T-helper 22 cell (primary cell): ENCODE measurements at places on chromosomes 7 and 10.
A peak's percentile ranks its signal among the peaks of the same experiment; 100 is the strongest.

- no peak for DNase-seq
These were observed 23.1 kb downstream of the MYO1G start for GRCh38 chr7:44955733-44956132.

GRCh38 chr10:79431891-79432831, 13.3 kb downstream of the ZCCHC24 start:
- DNase-seq = no peak

DNA sequence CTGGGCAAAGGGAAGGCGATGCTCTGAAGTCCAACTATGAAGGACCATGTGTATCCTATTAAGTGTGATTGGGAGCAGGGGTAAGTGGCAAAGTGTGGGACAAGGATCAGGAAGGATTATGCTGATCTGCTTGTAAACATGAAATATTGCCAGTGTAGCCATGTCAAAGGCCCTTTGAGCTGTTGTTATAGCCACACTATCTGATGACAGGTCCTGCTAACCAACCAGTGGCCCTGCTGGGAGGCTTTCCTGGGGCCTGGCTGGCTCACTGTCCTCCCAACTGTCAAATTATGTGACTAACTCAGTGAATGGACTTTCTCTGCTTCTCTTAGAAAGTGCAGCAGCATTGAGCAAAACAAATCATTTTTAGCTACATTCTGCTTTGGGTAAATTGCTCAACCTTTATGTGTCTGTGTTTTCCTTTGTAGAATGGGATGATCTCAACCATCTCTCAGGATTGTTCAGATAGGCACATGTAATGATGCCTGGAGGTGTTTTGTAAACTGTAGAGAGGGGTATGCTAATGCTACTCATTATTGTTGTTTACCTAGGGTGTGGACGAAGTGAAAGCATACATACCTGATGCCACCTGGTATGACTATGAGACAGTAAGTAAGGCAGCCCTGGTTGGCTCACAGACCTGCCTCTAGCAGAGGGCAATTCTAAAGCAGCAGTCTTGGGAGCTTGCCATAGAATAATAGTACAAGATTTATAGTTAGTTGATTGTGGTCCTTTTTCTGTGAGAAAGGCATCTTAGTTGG, 47.4 kb downstream of the MGAM2 start:
- no peak for DNase-seq

GRCh38 chr7:48438206-48438605, 266.9 kb downstream of the ABCA13 start:
- DNase-seq = no peak

DNA sequence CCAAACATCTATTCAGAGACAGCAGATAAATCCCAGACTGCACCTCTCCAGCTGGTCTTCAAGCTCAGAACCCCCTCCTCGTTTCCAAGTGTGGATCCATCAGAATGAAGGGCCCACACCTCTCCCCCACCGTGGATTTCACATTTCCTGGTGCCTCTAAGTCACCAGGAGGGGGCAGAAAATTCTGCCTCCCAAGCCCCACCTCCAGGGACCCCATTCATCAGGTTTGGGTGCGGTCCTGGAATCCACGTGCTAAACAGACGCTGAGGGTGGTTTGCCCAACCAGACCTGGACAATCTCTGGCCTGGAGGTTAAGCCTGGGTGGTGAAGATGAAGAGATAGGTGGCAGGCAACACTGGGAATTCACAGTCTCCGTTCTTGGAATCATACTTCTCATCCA, 92.4 kb downstream of the WDR11 start:
- DNase-seq = no peak

DNA sequence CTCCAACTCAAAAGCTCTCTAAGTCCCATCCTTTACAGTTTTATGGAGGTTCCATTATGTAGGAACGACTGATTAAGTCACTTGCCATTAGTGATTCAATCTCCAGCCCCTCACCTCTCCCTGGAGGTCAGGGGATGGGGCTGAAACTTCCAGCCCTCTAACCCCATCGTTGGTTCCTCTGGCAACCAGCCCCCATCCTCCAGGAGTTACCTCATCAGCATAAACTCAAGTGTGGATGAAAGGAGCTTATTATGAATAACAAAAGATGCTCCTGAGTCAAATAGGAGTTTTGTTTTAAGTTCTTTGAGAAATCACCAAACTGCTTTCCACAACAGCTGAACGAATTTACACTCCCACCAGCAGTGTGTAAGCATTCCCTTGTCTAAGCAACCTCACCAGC, 494.3 kb upstream of the AUTS2 start:
- no peak for DNase-seq

DNA sequence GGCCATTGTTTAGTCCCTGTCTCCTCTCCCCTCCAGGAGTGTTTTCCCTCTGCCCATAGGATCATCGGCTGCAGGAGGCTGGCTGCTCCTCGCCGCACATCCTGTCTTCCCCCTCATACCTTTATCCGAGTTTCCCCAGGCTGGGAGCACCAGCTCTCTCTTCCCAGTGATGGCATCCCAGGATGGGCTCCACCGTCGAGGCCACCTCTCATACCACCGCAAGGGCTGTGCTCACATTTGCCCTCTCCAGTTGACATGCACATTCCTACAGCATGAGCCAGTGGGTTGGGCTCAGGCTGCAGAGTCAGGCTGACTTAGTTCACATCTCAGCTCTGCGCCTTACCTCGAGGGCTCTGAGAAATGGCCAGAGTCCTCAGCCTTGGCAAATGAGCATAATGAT, 12.1 kb downstream of the HKDC1 start:
- DNase-seq = no peak

GRCh38 chr10:74153123-74153522, 2.1 kb downstream of the ADK start:
- no peak for DNase-seq

DNA sequence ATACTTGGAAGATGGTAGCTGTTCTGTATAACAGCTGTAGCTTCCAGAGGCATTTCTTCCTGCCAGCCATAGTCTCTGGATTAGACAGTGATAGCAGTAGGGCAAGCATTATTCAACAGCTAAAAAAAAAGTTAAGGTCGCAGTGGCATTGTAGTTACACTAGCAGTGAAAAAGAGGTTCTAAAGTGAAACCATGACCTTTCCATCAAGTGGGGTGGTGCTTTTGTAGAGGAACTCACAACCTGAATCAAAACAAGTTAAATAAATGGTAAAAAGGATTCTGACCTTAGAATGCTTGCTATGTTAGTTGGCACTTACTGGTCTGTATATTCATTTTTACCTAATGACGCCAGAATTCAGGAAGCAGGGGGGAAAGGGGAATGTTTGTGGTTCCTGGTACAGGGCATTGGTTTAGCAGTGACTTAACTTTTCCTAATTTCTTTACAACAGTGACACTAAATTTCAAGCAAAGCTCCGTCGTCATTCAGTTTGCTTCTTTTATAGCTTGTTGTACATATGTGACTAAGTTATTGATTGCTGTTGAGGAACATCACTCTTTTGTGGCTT, 55.0 kb downstream of the GBF1 start:
- no peak for DNase-seq

DNA sequence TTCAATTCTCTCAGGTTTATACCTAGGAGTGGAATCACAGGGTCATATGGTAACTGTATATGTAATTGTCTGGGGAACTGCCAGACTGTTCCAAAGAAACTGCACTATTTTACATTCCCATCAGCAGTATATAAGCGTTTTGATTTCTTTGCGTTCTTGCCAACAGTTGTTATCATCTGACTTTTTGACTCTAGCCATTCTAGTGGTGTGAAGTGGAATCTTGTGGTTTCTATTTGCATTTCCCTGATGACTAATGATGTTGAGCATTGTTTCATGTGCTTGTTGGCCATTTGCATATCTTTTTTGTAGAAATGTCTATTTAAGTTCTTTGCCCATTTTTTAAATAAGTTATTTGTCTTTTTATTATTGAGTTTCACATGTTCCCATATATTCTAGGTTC, 44.3 kb upstream of the ZC3HAV1 start:
- no peak for DNase-seq

DNA sequence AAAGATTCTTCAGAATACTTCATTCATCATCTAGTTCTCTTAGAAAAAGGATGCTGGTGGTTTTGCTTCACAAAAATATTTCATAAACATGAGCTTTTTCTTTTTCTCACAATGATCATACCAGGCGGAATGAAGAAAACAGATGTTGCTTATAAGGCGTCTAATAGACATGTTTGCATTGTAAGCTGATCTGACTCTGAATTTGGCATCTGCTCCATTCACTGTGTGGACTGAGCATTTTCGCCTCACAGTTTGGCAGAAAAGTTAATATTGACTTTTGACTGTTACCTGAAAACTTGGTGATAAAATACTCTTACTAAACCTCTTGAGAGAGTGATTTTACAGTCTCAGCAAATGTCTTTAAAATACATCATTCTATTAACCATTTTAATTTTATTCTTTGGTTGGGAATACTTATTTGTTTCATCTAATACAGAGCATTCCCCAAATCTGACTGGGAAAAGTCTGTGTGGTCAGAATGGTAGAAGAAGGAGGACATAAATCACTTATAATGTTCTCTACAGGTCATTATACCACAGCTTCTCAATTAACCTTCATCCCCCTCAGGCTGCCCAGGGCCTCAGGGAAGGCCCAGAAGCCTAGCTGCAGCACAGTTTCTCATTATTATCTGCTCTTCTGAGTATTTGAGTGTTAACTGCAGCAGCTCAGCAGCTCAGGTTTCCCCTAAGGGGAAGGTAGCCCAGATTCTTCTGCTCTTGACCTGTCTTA, 121.6 kb upstream of the KAT6B start:
- DNase-seq = no peak

GRCh38 chr10:3838460-3839437, 53.7 kb upstream of the KLF6 start:
- no peak for DNase-seq

GRCh38 chr7:55898287-55898686, 11.0 kb downstream of the ZNF713 start:
- no peak for DNase-seq

GRCh38 chr10:103493916-103494877, 692 bp downstream of the NEURL1 start:
- no peak for DNase-seq

- no peak for DNase-seq
These were observed 132.3 kb downstream of the DKK1 start for GRCh38 chr10:52446391-52446790.

- no peak for DNase-seq
These were observed 287.9 kb upstream of the KLF14 start for GRCh38 chr7:131021902-131022301.

- no peak for DNase-seq
These were observed 16.0 kb downstream of the CYP3A43 start for GRCh38 chr7:99843808-99844207.

DNA sequence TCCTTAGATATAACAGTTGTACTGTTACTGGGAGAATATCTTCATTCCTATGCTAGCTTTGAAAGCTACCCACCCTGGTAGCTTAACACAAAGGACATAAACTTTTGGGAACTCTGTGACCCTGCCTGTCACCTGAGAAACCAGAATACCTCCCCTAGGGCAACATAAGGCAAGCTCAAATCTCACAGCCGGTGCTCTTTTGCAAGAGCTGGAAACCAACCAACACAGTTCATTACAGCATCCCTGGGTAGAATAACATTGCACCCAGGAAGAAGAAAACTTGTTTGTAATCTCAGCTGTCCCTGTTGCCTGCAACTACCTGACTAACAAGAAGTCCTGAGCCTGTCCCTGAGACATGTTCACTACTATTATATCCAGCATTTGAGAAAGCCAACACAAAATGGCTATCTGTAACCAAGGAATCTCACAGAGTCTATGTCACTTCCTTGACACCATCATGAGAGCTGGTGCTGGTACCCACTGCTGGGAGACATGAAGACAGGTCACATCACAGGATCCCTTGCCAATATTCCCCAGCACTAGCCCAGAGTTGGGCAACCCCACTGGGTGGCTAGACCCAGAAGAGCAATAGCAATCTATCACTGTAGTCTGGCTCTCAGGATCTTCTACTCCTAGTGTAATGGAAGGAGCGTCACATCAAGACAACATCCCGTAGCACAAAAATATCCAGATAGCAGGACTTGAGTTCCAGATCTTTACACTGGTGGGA, 31.3 kb downstream of the AKR1C3 start:
- DNase-seq = no peak

DNA sequence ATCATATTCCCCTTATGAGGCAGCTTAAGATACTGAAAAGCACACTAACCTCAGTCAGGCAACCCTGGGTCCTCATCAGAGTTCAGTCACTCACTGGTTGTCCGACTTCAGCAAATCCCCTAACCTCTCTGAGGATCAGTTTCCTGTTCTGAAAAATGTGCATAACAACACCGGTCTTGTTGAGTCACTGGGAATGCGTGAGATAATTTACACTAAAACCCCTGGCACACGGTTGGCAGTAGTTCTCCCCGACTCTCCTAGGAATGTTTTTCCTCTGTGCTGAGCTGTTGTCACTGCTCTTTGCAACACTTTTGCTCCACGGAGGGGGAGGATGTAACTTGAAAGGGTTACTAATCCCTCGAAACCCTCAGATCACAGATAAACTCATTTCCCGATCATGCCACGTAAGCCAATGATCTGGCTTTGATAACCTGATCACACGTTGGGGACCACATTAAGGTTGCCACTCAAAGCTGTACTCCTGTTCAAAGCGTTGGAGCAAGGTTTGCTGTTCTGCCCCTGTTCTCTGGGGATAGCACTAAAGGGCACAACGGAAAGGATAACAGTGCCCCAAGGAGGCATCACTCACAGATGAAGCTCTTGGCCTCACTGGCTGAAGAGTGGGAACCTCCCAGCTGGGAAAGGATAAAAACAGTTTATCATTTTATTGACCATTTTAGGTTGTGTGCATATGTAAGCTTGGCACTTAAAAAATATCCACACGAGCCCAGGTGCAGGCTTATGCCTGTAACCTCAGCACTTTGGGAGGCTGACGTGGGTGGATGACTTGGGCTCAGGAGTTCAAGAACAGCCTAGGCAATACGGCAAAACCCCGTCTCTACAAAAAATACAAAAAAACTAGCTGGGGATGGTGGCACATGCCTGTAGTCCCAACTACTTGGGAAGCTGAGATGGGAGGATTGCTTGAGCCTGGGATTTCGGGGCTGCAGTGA, 5.0 kb upstream of the RBM17 start:
- DNase-seq = peak; percentile 39

- no peak for DNase-seq
These were observed 301.9 kb downstream of the SUGCT start for GRCh38 chr7:40436710-40437109.

DNA sequence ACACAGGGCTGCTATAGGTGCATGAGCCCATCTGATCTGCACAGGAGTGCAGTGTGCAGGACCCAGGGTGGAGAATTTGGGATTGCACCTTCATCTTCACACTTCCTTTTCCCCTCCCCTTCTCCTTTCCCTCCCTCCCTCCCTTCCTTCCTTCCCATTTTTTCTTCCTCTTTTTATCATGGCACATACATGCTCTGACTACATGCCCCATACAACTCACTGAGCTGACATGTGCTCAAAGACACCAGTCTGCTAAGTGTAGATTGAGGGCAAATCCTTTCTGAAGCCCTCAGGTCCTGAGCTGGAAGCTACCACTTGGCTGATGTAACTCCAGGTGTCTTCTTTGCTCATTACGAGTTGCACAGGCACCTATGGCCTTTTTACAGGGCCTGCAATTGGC, 365.3 kb upstream of the ZNF32 start:
- no peak for DNase-seq

- DNase-seq = no peak
These were observed 81.9 kb upstream of the CAPZA2 start for GRCh38 chr7:116780521-116780920.
